ENCODE measurements at places on chromosomes 7 and 10.

GRCh38 chr10:3887885-3888476 lies 103.0 kb upstream of the KLF6 start:
- DNase-seq = peak; percentile 83

DNA sequence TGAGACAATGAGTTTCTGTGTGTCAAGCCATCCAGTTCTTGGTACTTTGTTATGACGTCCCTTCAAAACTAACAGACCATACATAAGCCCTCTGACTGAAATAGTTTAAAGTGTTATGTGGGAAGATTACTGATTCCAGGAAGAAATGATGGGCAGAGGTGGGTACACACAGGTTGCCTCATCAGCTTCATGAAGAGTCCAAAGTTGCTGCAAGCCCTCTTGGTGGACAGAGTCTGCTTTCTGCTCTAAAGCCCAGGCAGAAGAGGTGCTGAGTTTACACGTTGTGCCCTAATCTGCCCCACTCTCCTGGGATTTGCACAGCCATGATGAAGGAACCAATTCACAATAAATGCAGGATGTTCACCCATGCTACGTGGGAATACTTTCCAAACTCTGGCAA lies 187.4 kb downstream of the PARD3 start:
- DNase-seq = no peak

GRCh38 chr7:94969434-94970084 lies 62.2 kb downstream of the PPP1R9A start:
- DNase-seq = no peak

- no peak for DNase-seq
Measured at GRCh38 chr7:111164442-111164841, 73.5 kb downstream of the LRRN3 start.

GRCh38 chr10:92387289-92387940 lies 96.4 kb downstream of the MARCHF5 start:
- DNase-seq = peak; percentile 75

GRCh38 chr10:95742485-95742884 lies 13.5 kb upstream of the ENTPD1 start:
- DNase-seq = no peak

DNA sequence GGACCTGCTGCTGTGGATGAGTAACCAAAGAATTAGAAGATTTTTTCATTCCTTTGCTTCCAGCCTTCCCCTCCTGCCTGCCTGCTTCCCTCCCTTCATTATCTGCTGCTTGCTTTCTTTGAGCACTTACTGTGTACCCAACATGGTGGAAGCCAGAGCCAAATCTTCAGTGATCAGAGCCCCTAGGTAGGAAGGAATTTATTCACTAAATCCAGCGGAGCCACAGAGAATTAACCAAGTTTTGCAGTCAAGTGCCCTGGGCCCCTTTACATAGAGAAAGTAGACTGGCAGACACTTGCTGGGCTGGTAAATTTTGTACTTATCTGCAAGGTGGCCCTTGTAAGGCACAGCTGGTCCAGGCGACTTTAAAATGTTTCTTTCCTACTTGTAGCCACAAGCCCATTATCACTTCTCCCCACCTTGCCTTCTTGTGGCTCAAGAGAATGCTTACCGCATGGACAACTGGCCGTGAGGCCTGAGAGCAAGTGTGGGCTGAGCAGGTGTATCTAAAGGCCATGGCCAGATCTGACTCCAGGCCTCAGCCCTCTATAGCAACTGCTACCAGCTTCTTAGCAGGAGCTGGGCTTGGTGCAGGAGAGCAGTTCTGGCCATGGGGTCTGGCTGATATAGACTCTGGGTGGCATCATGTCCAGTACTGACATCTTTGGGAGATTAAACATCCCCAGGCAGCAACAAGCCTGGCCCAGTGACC lies 11.1 kb downstream of the UNC5B start:
- no peak for DNase-seq

DNA sequence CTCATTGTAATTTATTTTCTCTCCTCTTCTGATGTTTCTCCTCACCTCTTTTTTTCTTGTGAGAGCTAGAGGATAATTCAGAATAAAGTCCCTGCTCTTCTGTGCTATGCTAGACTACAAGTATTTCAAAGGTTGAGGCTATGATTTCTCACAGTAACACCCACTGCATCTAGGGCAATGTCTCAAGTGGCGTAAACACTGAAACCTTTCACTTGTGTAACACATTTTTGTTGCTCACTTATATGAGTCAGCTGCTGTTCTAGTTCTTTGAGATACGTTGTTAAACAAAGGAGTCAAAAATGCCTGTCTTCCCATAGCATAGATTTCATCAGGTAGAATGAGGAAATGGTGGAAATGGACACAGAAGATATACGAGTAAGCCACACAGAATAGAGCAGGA lies 305.1 kb upstream of the PITRM1 start:
- DNase-seq = no peak

- DNase-seq = no peak
Measured at GRCh38 chr10:116408719-116409118, 18.9 kb upstream of the PNLIPRP3 start.

GRCh38 chr7:14841869-14842268 lies 60.7 kb downstream of the DGKB start:
- DNase-seq = no peak

DNA sequence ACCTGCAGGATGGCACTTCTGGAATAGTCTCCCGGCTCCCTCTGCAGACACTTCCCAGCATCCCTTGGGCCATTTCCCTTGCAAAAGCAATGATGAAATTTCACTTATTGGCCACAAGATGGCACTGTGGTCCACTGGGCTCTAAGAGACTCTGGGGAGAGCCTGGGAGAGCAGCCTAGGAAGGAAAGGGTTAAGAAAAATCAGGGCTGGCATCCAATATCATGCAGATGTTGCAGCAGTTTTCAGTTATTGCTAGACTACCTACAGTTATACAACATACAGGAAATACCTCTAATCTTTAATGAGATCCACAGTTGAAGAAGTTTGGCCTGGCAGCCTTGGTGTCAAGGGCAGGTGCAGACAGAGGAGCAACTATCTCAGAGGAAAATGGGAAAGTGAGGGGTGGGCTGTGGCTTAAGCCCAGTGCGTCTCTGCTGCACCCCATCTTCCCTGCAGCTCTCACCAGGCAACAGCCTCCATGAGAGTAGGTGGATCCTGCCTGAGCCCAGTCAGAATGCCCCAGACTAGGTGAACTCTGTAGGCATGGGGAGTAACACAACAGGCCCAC lies 100.2 kb upstream of the PRSS58 start:
- DNase-seq = peak; percentile 76

DNA sequence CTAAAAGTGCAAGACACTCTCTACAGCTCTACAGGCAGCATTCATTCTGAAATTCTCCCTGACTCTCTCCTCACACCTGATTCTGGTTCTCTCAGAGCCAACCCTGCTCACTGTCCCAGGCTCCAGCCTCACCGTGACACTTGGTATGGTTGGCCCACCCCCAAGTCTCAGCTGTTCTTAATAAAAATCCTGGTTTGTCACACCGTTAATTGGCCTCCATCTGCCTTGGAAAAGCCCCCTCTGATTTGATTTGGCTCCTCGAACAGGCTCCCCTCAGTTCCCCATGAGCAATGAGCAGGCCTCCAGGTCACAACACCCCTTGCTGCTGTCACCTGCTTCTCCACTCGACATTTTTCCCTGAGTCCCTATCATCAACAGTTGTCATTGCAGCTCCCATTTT lies 507.3 kb upstream of the AUTS2 start:
- DNase-seq = no peak

- DNase-seq = no peak
Measured at GRCh38 chr7:30990673-30991170, 27.0 kb downstream of the GHRHR start.

DNA sequence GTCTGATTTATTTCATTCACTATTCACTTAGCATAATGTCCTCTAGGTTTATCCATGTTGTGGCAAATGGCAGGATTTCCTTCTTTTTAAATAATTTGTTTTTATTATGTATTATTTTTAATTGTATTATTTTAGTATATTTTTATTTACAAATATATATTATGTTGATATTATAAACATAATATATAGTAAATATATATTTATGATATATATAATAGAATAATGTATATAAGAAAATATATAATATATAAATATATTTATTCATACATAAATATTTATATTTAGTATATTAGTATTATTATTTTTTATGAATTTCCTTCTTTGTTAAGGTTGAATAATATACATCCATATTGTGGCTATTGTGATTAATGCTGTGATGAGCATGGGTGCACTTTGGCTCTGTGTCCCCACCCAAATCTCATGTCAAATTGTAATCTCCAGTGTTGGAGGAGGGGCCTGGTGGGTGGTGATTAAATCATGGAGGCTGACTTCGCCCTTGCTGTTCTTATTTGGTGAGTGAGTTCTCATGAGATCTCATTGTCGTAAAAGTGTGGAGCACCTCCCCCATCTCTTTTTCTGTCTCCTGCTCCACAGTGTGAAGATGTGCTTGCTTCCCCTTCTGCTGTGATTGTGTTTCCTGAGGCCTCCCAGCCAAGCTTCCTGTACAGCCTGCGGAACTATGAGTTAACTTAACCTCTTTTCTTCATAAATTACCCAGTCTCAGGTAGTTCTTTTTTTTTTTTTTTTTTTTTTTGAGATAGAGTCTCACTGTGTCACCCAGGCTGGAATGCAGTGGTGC lies 52.3 kb upstream of the CYP2C18 start:
- no peak for DNase-seq

DNA sequence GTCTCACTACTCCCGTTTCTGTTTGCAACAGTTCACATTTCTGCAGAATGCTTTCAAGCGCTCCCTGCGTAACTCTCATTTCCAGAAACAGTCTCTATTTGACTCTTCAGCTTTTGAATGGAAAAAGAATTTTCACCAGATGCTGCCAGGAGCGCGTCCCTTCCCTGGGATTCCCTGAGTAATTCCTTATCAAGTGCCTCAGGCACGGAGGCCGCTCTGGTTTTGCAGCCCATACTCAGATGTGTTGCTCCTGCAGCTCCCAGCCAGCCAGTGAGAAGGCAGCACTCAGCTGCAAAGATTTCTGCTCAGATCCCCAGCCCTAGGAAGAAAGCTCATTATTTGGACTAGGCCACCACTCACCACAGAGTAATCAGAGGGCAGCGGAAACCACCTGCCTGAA lies 161.1 kb upstream of the CHST15 start:
- no peak for DNase-seq

- DNase-seq = peak; percentile 82
Measured at GRCh38 chr7:5780801-5781496, 514 bp downstream of the RNF216 start.

GRCh38 chr7:51299391-51300133 lies 17.0 kb downstream of the COBL start:
- no peak for DNase-seq

Data from activated CD4-positive, alpha-beta T cell treated with anti-CD3 and anti-CD28 coated beads, Interleukin-2, amount 10 ng/mL, durations not matched to agents 24 days and 14 days (primary cell).